ENCODE measurements at places on chromosomes 7 and 10.
A peak's percentile ranks its signal among the peaks of the same experiment; 100 is the strongest.

GRCh38 chr7:111639934-111640333 is 77.6 kb upstream of the IMMP2L start:
- DNase-seq, result no peak

- no peak for DNase-seq
These were observed 51.3 kb downstream of the MDFIC start for GRCh38 chr7:114973147-114973546.

GRCh38 chr7:16055263-16055976 is 365.9 kb downstream of the CRPPA start:
- no peak for DNase-seq

- DNase-seq, result no peak
These were observed 311.1 kb downstream of the DOCK4 start for GRCh38 chr7:111895049-111895448.

GRCh38 chr7:46811529-46811928 is 770.4 kb downstream of the TNS3 start:
- no peak for DNase-seq

DNA sequence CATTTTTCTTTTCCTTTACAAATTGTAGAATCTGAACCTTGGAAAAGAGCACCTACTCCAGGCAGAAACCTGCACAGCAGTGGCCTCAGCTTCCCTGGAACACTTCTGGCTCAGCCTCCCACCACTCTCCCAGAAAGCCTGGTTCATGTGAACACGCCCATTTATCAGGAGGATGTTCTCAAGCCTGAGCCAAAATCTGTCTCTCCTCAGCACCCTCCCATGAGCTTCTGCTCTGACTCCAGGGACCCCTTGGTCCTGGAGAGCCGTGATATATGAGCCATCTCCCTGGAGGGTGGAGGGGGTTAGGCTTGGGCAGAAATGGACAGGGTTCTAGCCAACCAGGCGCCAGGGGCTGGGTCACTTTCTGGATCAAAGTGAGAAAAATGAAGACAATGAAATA is 10.1 kb downstream of the GDF2 start:
- DNase-seq, result no peak

GRCh38 chr10:4034907-4035598 is 250.0 kb upstream of the KLF6 start:
- DNase-seq, result no peak

- no peak for DNase-seq
These were observed 34.6 kb upstream of the DAGLB start for GRCh38 chr7:6482307-6482706.

- DNase-seq, result no peak
These were observed 319.3 kb upstream of the LRGUK start for GRCh38 chr7:133807624-133808492.

DNA sequence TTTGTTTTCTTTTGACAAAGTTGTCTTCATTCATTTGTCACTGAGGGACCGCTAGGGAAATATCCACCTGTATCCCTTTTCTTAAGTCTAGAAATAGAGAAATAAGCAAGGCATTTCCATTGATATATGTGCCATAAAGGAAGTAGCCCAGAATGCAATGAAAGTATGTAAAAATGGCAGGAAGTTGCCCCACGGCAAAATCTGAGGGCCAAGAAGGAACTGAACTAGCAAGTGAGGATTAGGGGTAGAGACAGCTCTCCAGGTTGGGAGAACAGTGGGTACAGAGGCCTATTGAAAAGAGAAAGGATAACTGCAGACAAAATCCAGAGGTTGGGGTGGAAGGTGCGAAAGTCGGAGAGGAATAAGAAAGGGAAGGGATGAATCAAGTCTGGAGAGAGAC is 56.6 kb upstream of the TOMM7 start:
- no peak for DNase-seq

DNA sequence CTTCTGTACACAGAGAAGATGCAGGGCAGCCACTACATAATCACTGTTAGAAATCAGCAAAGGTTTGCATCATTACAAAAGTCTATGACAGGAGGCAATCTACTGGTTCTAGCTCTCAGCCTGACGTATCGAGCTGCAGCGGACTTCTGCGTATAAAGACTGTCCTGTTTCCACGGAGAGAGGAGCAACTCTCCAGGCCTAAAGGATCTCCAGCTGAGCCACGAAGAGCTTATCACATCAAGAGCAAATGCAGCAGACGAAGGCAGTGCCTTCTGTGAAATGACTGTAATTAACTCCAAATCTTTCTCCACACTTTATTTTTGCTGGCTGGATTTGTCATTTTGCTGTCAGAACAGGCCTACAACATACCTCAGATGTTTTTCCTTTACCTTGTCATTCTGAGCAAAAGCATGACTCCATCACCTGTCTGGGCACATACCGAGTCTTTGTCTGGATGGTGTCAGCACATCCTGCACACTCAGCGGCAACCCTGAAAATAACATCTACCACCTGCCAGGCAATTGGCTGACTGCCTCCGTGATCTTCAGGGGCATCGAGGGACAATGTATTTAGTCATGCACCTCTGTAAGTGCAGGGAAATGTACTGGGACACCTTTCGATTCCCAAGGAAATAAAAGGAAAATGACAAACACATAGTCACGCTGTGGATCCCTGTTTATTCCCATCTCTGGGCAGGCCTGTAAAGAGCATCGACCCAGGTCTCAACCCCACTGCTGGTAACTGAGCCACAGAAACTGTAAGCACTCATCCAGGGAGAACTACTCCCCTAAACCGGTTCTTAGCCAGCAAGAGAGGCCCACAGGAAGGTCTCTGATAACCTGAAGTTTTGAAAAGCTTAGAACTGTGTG is 26.3 kb upstream of the SH3PXD2A start:
- DNase-seq, result no peak

GRCh38 chr10:87500646-87501048 is 4.0 kb upstream of the MINPP1 start:
- DNase-seq, result no peak

DNA sequence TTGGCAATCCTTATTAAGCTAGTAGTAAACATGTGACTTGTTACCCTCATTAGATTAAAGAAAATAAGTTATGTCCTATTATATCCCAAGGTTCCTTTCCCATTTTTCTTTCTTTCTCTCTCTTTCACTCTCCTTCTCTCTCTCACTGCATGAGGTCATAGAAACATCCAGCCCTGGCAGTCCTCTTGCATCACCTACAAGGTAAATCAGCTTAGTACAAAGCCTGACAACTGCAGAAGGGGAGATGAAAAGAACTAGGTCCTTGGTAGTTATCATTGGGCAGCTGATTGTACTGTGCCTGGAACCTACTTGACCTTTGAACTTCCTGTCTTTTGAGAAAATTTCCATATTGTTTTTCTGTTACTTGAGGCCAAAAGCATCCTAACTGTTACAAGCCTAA is 307.9 kb upstream of the SP8 start:
- no peak for DNase-seq

GRCh38 chr10:34526186-34526585 is 288.9 kb downstream of the PARD3 start:
- DNase-seq, result no peak

GRCh38 chr10:67936416-67936815 is 52.0 kb downstream of the SIRT1 start:
- DNase-seq, result no peak

GRCh38 chr7:28725911-28726310 is 232.2 kb downstream of the TRIL start:
- no peak for DNase-seq

DNA sequence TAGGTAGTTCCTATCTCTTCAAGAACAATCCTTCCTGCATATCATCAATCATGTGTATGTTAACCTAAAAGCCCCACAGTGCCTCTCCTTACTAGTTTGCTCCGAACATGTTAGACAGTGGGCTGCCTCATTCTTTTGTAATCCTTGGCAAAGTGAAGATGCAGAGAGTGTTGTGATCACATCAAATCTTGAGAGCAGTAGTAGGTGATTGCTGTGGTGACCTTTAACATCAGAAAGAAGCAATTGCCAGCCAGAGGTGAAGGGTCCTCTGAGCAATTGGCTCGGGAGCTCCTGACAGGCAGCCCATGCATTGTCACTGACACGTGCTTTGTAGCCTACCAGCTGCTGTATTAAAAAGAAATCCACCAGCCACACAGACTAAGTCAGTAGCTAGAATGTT is 19.6 kb upstream of the GSTK1 start:
- DNase-seq, result no peak

GRCh38 chr7:44898039-44898438 is 12.7 kb upstream of the PURB start:
- no peak for DNase-seq

GRCh38 chr10:86899670-86900276 is 57.6 kb downstream of the MMRN2 start:
- peak; percentile 5 for DNase-seq

DNA sequence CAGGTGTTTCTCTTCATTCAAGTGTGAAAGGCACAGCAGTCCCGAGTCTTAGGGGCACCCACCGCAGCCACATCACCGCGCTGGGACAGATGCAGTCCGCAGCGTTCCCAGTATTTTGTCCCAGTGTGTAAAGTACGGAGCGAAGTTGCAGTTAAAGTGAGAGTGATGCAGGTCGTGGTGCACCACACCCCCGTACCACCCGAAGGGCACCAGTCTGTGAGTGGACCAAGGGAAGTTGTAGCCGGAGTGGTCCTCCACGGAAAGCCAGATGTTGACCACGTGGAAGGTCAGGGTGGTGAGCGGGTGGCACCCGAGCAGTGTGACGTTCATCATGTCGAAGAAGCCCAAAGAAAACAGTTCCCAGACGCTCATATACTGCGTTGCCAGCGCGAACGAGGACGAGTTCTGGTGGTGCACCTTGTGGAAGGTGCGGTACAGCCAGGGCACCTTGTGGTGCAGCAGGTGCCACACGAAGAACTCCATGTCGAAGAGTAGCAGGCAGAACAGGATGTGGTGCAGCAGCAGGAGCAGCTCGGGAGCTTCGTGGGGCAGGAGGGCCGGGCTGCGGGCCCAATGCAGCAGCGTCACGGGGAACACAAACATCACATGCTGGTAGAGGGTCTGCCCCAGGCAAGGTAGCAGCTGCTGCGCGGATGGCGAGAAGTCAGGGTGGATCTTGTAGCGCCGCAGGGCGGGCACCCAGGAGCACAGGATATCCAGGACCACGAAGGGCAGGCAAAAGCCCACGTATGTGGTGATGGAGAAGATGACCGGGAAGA is 526 bp downstream of the CH25H start:
- peak; percentile 35 for DNase-seq

DNA sequence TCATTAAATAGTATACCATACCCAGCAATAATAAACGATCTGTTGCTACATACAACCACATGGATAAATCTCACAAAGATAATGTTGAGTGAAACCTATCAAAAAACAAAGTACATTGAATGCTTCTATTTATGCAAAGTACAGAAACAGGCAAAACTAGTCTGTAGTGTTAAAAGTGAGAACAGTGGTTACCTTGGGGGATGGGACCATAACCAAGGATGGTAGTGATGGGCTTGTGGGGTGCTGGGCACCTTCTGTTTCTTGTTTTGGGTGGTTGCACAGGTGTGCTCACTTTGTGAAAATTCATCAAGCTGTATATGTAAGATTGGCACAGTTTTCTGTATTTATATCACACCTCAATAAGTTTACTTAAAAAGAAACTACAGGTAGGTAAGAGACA is 105.7 kb downstream of the ATE1 start:
- no peak for DNase-seq

DNA sequence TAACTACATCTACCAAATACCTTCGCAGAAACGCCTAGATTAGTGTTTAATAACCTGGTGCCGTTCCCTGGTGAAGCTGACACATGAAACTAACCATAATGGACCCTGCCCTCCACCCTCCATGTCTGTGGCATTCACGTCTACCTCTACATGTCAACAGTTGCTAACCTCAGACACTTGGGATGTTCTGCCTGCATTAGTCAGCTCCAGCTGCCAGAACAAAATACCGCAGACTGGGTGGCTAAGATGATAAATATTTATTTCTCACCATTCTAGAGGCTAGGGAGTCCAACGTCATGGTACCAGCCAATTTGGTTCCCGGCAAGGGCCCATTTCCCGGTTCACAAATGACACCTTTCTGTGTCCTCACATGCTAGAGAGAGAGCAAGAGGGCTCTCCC is 118.5 kb upstream of the CHST15 start:
- no peak for DNase-seq

GRCh38 chr7:108253275-108254044 is 123.3 kb upstream of the LAMB4 start:
- no peak for DNase-seq

- DNase-seq, result no peak
These were observed 182.3 kb downstream of the MAD1L1 start for GRCh38 chr7:2050511-2050866.

DNA sequence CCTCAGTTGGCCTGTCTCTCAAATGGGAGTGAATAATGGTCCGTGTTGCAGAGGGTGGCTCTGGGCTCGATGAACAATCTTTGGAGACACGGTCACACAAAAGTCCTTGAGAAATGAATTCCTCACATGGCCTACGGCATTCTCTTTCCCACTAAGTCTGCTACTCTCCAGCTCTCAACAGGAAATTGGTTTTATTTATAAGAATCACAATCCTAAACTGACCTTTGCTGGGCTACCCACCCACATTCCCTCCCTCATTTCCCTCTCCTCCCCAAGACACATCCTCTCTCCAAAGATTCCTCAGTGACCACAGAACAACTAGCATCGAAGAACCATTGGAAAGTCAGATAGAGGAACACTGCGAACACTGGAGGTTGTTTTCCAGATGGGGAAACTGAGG is 4.7 kb downstream of the AFAP1L2 start:
- no peak for DNase-seq

- no peak for DNase-seq
These were observed 10.7 kb downstream of the CUTC start for GRCh38 chr10:99742701-99743100.

DNA sequence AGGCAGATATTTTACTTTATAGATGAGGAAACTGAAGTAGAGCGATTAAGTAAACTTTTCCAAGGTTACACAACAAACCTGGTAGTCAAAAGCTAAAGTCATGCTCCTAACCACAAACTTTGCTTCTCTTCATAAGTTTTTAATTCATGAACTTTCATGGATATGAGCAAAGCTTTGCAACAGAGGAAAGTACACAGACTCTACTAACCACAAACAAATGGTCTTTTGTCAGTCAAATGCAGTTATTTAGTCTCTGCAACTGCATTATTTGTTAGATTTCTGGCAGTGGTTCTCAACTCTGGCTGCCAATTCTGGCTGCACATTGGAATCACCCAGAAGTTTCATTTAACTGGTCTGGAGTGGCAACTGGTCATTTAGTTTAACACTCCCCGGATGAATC is 140.6 kb upstream of the TMEM168 start:
- DNase-seq, result no peak

GRCh38 chr10:70540089-70540788 is 61.7 kb downstream of the PALD1 start:
- DNase-seq, result peak; percentile 11

DNA sequence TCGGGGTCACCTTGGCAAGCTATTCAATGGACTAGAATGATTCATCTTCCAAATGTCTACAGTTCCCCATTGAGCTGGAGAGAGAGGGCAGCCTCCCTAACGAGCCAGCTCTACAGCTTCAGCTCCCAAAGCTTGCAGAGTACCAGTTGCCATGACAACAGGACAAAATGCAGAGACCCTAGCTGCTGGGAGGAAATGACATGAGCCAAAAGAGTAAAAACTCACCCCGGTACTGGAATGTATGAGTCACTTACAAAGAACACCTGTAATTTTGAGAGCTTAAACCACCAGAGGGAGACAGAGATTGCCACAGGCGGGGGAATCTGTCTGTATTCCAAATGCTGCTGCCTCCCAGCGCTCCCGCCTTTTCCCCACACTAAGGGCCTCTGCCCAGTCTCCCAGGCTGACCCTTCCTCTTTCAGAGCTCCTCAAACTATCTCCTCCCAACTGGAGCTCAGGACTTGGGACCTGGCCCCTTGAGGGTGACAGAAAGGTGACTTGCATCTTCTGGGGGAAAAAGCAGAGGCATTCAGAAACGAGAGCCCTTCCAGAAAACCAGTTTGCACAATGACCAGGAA is 95.5 kb downstream of the CUL2 start:
- peak; percentile 16 for DNase-seq

GRCh38 chr7:30420662-30421061 is 57.9 kb downstream of the NOD1 start:
- no peak for DNase-seq
